Activated CD4-positive, alpha-beta memory T cell treated with anti-CD3 and anti-CD28 coated beads, Interleukin-2, amount 10 ng/mL, durations not matched to agents 7 days and 5 days (primary cell): ENCODE measurements at places on chromosomes 6 and 20. TPM values are rescaled to one million over a fixed set of nuclear protein-coding genes. Genes with fewer than 3 reads are reported as not detected.
A peak's percentile ranks its signal among the peaks of the same experiment; 100 is the strongest.

DNA sequence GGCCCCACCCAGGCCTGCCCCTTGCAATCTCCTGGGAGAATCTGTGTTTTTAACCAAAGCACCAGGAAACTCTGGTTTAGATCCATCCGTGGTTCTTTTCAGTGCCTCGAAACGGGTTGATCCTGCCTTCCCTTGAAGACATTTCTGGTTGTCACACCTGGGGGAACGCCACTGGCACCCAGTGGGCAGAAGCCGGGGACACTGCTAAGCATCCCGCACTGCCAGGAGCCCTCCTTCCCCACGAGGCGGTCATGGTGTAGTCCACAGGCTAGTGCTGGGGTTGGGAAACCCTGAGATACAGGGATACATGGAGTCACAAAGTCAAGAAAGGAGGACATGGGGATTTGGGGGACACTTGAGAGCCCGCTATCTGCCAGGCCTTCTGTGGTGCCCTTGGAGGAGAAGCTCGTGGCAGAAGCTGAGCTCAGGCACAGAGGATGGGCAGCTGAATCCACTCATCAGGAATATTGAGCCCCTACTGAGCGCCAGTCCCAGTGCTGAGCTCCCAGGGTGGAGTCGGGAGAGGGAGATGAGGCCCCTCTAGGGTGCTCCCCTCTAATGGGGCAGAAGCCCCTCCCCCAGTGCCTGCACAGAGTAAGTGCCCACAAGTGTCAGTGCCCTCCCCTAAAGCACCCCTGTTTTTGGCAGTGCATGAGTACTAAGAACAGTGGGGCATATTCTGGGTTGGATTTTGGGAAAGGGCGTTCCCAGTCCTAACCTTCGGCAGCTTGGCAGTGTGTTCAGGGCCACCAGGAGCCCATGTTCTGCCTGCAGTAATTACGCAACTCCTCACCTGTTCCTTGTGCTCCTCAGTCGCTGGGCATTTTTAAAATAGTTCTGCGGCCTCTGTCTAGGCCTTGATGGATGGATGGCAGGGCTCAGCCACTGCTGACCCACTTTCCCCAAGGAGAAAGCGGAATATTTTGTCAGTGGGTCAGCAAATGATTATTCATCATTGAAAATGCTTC lies 25.6 kb upstream of the PHACTR3 start:
- H3K4me3 ChIP-seq = no peak overlapping the region
- H3K27me3 ChIP-seq = peaks cover 32% of the 10 kb centered on the region
- H3K4me1 ChIP-seq = no peaks in the 10 kb centered on the region
- no peak for DNase-seq

DNA sequence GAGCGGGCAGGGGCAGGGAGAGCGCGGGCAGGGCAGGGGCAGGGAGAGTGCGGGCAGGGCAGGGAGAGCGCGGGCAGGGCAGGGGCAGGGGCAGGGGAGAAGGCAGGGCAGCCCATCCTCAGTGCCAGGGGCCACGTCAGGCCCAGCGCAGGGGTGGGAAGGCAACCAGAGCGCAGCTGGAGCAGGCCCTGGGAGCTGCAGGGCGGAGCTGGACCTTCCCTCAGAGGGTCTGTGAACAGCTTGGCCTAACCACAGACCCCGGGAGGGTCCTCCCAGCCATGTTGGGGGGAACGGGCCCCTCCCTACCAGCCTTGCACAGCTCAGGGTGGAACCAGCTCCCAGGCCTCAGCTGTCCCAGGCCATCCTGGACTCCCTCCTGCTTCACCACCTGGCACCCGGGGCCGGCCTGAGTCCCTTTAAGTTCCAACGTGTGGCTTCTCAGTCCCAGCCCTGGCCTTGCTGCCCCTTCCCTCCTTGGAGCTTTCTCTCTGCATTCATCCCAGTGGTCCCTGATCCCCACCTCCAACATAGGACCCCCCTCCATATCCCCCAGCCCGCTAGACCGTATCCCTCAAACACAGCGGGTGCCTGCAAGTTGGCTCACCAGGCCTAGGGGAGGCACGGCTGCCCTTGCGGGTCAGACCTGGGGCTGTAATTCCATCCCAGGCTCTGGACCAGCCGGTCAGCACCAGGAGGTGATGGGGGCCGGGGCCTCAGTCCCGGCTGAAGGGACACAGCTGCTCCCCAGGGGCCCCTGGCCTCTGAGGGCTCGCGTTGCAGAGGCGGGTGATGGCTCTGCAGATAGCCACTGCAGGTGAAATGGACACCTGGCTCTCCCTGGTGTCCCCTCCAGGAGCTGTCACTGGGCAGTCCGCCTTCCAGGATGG lies 5.6 kb upstream of the ZBTB46 start:
- no peaks in the 10 kb centered on the region for H3K4me1 ChIP-seq
- no peak overlapping the region for H3K4me3 ChIP-seq
- H3K27ac ChIP-seq = no peak overlapping the region
- no peak for DNase-seq
- H3K36me3 ChIP-seq = no peaks in the 10 kb centered on the region
- peaks cover 18% of the 10 kb centered on the region for H3K27me3 ChIP-seq

- H3K27ac ChIP-seq = no peak overlapping the region
- peaks cover 14% of the 10 kb centered on the region for H3K27me3 ChIP-seq
- no peak overlapping the region for H3K4me3 ChIP-seq
- no peak for DNase-seq
Measured at GRCh38 chr6:136103763-136104311, 146.3 kb downstream of the MTFR2 start.

DNA sequence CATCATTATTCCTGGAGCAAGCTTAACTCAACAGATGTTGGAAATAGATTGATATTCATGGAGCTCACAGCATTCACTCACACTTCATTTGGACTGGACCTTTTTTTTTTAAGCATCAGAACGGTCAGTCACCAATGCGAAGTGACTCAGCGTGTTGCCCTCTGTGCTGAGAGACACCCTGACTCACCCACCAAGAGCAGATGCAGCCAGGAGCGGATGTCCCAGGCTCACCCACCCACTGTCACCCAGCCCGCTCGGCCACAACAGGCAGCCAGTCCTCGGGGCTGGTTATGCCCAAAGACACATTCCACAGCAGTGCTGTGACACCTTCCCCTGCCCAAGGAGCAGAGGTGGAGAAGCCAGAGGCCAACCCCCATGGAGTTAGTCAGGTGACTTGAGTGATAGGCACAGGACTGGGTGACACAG lies 15.7 kb downstream of the RNASET2 start:
- no peak overlapping the region for H3K27ac ChIP-seq
- no peak for DNase-seq
- peaks cover 44% of the 10 kb centered on the region for H3K36me3 ChIP-seq
- H3K4me3 ChIP-seq = no peak overlapping the region
- H3K4me1 ChIP-seq = peaks cover 25% of the 10 kb centered on the region

GRCh38 chr20:36808317-36809257 lies 35.0 kb upstream of the DSN1 start:
- H3K36me3 ChIP-seq = no peaks in the 10 kb centered on the region
- H3K27me3 ChIP-seq = no peaks in the 10 kb centered on the region
- peak; percentile 80 for DNase-seq

DNA sequence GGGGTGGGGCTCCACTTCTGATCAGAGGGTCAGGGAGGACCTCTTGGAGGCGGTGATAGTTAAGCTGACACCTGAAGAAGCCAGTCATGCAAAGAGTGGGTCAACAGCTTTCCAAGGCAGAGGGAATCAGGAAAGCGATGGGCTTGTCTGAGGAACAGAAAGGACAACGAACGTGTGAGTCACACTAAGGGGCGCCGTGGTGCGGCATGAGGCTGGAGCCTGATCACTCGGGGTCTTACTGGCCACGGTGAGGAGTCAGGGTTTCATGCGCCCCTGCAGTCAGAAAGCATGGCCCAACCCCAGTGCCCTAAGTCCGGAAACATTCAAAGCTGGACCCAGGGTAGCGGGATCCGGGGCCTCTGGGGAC lies 50.6 kb upstream of the SLC32A1 start:
- no peak overlapping the region for H3K27ac ChIP-seq
- no peak for DNase-seq
- H3K27me3 ChIP-seq = peaks cover 48% of the 10 kb centered on the region
- H3K36me3 ChIP-seq = no peaks in the 10 kb centered on the region
- H3K4me3 ChIP-seq = peak overlapping the region; percentile 77

DNA sequence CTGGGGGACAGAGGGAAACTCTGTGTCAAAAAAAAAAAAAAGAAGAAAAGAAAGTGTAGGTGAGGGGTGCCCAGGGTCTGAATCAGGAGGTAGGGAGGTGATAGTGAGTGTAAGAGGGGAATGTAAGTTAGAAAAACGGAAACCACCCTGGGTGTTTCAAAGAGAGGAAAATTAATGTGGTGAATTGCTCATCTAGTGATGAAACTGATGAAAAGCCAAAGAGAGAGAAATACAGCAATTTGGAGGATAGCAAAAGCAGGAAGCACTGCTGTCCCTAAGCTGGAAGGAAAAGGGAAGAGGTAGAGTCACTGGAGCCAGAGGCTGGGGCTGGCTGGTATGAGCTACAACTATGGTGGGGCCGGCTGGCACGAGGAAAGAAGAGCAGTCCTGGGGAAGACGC lies 85.0 kb upstream of the CEP85L start:
- DNase-seq = no peak

GPSM3 gene
- 287 TPM for total RNA-seq

- H3K27ac ChIP-seq = no peak overlapping the region
- no peak for DNase-seq
- H3K4me1 ChIP-seq = no peaks in the 10 kb centered on the region
Measured at GRCh38 chr6:74507649-74508048, 698.2 kb downstream of the COL12A1 start.

DNA sequence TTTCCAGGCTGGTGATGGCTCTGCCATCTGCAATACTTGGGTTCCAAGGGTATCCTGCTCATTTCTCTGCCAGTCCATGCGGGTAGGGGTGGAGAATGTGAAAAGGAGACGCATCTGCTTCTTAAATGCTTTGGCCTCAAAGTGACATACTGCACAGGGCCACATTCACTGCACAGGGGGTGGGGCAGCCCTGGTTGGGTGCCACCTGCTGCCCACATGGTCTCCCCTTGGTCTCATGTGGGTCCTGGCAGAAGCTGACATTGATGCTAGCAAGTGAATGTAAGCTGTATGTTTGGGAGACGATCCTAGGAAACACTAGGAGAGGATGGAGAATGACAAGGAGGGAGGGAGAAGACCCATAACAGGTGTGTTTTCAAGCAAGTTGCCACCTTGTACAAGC lies 140.9 kb downstream of the EDN3 start:
- no peak for DNase-seq
- H3K36me3 ChIP-seq = no peaks in the 10 kb centered on the region
- no peaks in the 10 kb centered on the region for H3K4me1 ChIP-seq

ADAT2 gene
- 20.1 TPM for total RNA-seq

- no peaks in the 10 kb centered on the region for H3K27me3 ChIP-seq
- no peaks in the 10 kb centered on the region for H3K36me3 ChIP-seq
- H3K4me1 ChIP-seq = peaks cover 38% of the 10 kb centered on the region
- H3K27ac ChIP-seq = no peak overlapping the region
- DNase-seq = no peak
Measured at GRCh38 chr6:13457577-13457976, 29.8 kb downstream of the GFOD1 start.

DNA sequence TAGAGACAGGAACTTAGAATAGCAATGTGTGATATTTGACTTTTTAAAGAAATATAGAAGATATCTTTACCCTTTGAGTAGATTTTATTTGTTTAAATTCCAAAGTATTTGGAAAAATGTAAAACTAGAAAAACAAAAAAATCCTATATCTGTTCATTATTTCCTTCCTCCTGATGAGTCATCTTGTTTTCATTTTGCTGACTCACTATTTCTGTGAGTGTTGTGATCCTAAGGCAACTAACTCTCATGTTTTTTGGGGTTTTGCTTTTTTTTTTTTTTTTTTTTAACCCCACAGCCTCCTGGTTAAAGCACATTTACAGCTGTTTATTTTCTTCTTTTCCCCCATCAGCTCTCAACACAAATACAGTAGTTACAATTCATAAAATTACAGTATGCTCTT lies 37.8 kb upstream of the THEMIS start:
- DNase-seq = no peak
- H3K4me3 ChIP-seq = no peak overlapping the region
- H3K4me1 ChIP-seq = peaks cover 50% of the 10 kb centered on the region
- H3K27me3 ChIP-seq = no peaks in the 10 kb centered on the region
- H3K36me3 ChIP-seq = peaks cover 20% of the 10 kb centered on the region
- peak overlapping the region; percentile 65 for H3K27ac ChIP-seq

- no peak overlapping the region for H3K27ac ChIP-seq
- no peak for DNase-seq
- no peaks in the 10 kb centered on the region for H3K4me1 ChIP-seq
- no peaks in the 10 kb centered on the region for H3K27me3 ChIP-seq
Measured at GRCh38 chr6:88562353-88563276, 396.5 kb upstream of the CNR1 start.

DNA sequence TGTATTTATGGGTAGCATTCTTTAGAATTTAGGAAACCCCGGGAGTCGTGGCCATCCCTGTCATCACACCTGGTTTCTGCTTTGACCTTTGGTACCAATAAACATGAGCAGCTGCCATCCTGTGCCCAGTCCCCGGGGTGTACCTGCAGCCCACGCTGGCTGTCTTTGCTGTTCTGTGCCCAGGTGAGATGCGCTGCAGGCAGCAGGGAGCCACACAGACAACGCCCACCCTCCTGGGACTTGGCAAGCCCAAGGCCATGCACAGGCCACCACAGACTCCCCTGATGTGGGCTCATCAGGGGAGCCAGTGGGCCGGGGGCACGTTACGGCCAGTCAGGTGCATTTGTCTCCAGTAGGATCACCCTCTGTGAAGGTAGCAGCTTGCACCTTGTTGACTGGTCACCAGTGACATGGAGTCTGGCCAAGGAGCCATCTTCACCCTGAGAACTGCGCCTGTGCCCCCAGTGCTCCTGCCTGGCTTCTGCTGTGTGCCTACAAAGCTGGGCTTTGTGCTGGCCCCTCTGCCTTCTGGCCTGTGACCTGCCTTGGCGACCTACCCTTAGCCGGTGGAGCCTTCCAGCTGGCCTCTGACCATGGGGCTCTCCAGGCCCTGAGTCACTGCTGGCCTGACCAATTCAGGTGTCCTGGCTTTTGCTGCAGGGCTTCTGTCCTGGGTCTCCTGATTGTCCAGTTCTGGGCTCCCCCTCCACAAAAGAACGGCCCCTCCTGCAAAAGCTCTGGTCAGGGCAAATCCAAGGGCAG lies 14.2 kb upstream of the UNC93A start:
- H3K4me3 ChIP-seq = no peak overlapping the region
- H3K27me3 ChIP-seq = peaks cover 20% of the 10 kb centered on the region
- H3K27ac ChIP-seq = no peak overlapping the region
- no peak for DNase-seq
- H3K4me1 ChIP-seq = no peaks in the 10 kb centered on the region

GRCh38 chr20:15842872-15843271 lies 730.4 kb downstream of the KIF16B start:
- DNase-seq = no peak
- H3K27me3 ChIP-seq = no peaks in the 10 kb centered on the region
- no peak overlapping the region for H3K4me3 ChIP-seq
- H3K36me3 ChIP-seq = no peaks in the 10 kb centered on the region
- H3K4me1 ChIP-seq = no peaks in the 10 kb centered on the region

AVP gene
- total RNA-seq = not detected

METTL24 gene
- total RNA-seq = not detected

RNF114 gene
- 66.4 TPM for total RNA-seq

DNA sequence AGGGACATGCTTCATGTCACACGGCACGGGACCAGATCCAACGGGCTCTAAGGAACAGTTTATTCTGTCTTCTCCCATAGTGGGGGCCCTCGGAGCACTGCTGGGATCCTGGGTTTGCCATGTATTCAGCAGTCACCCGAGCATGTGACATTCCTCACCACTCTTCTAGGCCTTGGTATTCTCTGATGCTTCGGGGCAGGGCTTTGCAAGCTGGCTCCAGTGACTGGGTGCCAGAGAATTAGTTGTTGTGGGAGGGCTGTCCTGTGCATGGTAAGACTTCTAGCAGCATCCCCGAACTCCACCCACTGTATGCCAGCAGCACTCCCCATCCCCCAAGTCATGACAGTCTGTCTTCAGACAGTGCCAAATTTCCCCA lies 5.4 kb downstream of the CCN5 start:
- no peaks in the 10 kb centered on the region for H3K27me3 ChIP-seq
- no peaks in the 10 kb centered on the region for H3K4me1 ChIP-seq
- no peak for DNase-seq
- no peaks in the 10 kb centered on the region for H3K36me3 ChIP-seq
- H3K27ac ChIP-seq = no peak overlapping the region

GSTA3 gene
- not detected for total RNA-seq
